AG08395 (cell line): ENCODE measurements at places on chromosomes 16 and 17.

DNA sequence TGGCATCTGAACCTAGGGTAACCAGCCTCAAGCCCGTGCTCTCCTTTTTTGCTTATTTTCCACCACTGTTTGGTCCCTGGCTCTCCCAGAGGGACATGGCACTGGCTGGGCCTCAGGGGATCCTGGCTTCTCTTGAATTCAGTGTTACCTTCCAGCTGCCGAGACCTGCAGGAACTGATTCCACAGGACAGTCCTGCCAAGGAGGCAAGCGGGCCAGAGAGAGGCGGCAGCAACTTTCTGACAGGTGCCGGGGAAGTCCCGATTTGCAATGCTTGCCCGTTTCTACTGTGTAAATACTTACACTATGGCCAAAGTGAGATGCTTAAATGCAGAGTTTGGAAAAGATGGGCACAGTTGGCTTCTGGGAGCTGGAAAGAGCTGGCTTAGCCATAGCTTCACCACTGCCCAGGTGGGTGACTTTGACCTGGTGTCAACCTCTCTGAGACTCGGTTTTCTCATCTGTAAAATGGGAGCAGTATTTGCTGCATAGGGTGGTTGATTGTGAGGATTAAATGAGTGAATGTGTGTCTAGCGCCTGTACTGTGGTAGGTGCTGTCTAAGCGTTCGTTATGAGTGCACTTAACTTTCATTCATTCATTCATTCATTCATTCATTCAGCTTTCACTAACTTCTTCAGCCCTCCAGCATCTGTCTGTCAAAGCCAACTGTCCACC is 124.9 kb downstream of the CMIP start:
- DNase-seq, result no peak

DNA sequence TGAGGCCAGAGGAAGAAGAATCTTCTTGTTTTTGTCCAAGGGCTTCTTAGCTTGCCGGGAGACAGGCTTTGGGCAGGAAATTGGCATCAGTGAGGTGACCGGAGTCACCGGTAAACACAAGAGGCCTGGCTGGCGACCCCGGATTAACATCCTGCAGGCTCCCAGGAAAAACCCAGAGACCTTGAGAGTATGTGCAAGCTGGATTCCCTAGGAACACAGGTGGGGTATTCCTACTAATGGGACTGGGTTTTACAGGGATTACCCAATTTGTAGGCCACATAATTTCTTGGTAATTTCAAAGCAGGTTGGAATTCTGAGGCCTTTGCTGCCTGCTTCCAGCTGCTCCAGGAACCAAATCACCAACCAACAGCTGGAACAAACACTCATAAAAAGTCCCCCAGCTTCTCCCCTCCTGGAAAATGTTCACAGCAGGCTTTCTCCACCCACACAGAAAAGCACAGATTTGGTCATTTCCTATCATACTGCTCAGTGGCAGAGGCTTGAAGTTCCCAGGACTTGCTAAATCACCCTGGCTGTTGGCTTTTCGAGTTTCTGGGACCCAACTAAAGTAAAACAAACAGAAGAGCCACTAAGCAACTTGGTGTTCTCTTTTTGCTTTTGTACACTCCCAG is 258.8 kb downstream of the IRF8 start:
- no peak for DNase-seq

- DNase-seq, result peak; percentile 61
Observed at GRCh38 chr16:1770328-1771187, 785 bp downstream of the NME3 start.

GRCh38 chr16:24879684-24880083 is 33.9 kb downstream of the SLC5A11 start:
- no peak for DNase-seq

GRCh38 chr16:89314357-89314756 is 96.9 kb downstream of the ZNF778 start:
- no peak for DNase-seq

DNA sequence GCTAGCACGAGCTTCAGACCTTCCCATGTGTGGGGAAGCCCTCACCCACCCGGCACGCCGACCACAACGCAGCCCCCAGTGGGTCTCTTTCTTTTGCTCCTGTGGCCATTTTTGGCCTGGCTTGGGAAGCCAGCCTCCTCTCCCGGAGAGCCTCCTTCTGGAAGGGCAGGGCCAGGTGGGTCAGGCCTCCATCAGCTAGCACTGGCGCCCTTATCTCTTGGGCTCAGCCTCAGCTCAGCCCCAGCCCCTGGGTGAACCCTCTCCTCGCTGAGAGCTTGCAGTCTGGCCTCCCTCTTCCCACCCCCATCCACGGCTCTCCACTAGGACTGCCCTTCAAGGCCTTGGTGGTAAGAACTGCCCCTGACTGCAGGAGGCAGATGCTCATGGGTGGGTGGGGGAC is 14.7 kb upstream of the JPH3 start:
- no peak for DNase-seq

DNA sequence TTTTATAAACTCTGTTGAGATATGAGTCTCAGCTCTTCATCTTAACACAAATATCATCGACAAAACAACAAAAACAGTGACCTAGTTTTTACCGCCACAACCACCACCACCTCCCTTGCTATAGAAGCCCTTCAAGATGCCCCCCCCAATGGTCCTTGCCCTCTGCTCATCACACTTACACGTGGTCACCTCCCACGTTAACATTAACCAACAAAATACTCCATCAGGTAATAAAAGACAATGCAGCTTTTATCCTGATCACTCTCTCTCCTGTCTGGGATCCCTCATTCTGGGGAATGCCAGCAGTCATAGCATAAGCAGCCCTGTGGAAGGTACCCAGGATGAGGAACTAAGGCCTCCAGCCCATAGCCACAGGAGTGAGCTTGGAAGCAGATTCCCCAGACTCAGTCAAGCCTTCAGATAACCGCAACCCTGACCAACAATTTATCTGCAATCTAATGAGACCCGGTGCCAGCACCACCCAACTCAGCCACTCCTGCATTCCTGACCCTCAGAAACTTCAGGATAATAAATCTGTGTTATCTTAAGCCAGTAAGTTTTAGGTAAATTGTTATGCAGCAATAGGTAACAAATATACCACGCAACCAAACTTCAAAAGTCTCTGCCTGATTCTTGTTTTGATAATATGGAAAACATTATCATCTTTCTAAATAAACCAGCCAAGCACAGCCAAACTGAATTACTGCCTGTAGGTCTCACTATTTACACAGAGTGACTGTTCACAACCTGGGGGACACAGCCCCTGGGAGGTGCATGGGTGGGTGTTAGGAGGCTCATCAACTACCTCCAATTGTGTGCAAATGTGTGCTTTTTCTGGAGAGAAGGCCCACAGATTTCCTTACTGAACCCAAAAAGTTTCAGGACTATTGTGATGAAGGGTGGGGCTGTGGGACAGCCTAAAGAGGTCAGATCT is 6.1 kb downstream of the PECAM1 start:
- no peak for DNase-seq

GRCh38 chr17:73030501-73030921 is 62.0 kb downstream of the SLC39A11 start:
- DNase-seq, result peak; percentile 82

DNA sequence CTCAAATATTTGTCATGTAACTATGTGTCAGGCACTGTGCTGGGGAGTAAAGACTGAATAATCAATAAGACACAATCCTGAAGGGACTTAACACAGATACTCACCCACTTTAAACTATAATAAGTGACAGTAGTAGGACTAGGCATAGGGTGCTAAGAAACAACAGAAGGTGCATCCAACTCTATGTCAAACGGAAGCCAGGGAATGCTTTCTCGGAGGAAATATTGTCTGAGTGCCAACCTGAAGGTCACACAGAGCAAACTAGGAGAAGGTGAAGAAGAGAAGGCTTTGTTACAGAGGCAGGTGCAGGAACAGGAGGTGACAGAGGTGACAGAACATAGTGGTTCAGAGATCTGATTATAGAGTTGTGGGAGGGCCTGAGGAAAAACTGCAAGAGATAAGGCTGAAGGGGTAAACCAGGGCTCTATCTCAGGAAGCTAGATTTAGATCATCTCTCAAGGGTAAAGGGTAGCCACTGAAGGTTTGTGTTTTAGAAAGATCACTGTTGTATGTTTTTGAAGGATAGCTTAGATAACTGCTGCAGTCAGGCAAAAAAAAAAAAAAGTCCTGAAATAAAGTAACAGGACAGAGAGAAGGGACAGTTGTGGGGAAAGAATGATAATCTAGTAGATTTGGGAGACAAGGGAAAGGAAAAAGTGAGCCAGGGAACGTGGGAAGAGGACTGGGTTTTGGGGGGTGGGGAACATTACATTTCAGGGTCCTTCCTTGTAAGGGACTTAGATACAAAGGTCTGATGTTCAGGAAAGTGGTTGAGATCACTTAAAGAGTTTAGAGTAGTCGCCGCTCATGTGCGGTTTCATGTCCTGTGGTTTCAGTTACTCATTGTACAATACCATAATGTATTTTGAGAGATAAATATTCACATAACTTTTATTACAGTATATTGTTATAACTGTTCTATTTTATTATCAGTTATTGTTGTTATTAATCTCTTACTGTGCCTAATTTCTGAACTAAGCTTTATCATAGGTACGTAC is 85.6 kb upstream of the NETO2 start:
- DNase-seq, result no peak

GRCh38 chr17:36722121-36722902 is 120.9 kb downstream of the MRM1 start:
- DNase-seq, result peak; percentile 30
